Right cardiac atrium (tissue), 5 donors: ENCODE measurements at places on chromosomes 6 and 20. TPM values are rescaled to one million over a fixed set of nuclear protein-coding genes. Genes with fewer than 3 reads are reported as not detected.

GRCh38 chr20:41782730-41783406 is 164.7 kb upstream of the CHD6 start:
- no peak for DNase-seq

Gene APCDD1L
- 2.1 TPM for total RNA-seq

DNA sequence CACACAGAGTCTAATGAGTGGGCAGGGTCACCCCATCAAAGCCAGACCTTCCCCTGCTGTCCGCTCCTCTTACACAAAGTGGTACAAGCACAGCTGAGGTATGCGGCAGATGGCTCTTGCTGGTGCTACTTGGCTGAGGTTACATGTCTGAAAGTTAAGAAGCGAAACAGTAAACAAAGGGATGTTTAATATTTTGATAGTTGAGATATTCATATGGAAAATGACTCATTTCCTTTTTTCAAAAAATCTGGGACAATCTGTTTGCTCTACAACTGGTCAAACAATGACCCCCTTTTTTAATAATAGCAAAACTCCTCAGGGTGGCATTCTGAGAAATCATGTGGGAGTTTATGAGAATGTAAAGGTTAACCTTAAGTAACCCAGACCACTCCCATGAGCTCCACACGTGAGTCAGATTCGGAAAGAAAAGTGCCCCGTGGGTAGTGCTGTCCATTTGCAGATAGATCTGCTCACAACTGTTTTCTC is 245.3 kb downstream of the TBXT start:
- DNase-seq, result no peak

- DNase-seq, result no peak
Observed at GRCh38 chr6:149544646-149545257, 1.1 kb downstream of the PPIL4 start.

GRCh38 chr20:13017235-13017634 is 8.5 kb downstream of the SPTLC3 start:
- no peak for DNase-seq

Gene COX4I2
- total RNA-seq, result 3.1 TPM

Gene MYLK2
- total RNA-seq, result 0.68 TPM

GRCh38 chr20:25303292-25304024 is 55.6 kb downstream of the PYGB start:
- DNase-seq, result peak; percentile 28

- DNase-seq, result no peak
Observed at GRCh38 chr20:46085179-46085851, 4.4 kb downstream of the NCOA5 start.

Gene MCUR1
- 21.6 TPM for total RNA-seq

Gene C6orf118
- total RNA-seq, result not detected

Gene NKAPL
- total RNA-seq, result 6.2 TPM

DNA sequence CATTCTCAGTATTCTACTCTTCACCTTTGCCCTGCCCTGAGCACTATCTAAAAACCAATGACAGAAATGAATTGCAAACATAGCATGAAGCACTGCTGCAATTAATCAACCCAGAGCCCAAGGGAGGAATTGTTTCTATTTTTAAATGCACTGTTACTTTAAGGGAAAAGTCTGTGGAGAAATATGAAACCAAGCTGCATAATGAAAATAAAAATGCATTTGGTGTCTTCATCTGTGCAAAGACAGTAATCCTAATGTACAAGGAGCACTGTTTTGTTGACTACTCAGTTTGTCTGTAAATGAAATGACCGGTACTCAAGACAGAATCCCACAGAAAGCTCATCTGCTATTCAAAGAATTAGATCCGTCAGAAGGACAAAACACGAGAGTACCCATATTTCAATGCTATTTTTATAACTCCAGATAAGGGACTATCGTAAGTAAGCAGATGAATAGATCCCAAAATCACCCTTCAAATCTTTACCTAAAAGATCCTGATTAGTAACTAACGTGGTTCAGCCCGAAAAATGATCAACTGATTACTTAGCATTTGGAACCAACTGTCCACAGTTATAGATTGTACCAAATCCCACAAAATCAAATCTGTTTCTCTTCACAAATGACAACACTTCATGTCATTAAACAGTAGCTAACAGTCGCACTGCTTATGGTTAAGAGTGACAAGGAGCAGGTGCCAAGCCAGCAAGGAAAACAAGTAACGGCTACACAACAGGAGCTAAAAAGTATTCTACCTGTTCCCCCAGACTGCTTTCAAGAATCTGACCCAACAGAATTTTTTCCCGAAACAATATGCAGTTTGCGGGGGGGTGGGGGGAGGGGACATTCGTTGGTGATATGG is 2.4 kb downstream of the KIF13A start:
- DNase-seq, result no peak

Gene CTSA
- total RNA-seq, result 109 TPM

DNA sequence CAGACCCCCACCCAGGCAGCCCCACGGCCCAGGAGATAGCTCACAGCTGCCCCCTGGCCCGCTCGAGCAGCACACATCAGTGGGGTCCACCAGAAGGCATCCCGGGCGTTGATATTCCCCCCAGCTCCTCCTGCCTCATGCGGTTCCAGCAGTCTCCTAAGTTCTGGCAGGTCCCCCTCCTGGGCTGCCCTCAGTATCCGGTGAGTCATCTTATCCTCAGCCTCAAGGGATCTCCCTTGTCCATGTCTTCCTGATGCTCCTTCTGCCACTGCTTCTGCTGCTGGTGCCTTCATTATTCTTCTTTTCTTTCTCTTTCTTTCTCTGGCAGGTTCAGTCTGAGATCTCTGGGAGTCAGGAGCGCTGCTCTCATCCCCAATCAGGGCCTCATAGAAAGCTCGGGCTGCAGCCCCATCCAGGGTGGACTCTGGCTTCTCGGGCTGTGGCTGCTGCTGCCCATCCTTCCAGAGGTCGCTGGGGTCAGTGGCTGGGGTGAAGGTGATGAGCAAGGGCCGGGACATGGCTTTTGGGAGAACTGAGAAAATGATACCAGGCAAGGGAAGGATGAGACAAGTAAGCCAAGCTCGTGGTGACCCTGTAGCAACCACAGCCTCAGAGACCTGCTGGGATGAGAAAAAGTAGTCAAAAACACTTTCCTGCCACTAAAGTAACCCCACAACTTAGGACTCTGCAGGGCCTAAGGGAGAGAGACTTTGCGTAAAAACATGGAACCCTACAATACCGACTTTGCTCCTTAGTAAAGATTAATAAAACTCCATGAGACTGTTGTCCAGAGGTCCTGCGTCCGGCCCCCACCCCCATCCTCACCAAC is 622 bp downstream of the GPANK1 start:
- peak; percentile 70 for DNase-seq

- no peak for DNase-seq
Observed at GRCh38 chr6:140486450-140487361, 1112.3 kb upstream of the CITED2 start.

Gene OR12D3
- total RNA-seq, result not detected

DNA sequence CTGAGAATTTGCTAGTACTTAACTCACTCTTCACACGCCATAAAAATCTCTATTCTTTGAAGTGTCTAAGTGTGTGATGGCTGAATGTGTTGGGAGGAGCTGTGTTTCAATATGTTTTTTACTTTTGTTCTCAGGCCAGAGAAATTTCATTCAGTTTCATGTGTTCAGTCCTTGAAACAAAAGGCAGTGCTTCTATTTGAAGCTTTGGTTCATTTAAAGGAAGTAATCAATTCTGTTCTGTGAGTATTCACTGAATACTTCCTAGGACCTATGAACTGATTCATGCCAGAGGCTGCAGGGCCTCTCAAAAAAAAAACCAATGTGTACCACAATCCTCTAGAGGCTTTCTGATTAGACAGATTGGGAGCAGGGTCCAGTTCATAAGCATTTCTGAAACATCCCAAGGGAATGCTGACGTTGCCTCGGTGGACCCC is 12.4 kb upstream of the F13A1 start:
- DNase-seq, result no peak

DNA sequence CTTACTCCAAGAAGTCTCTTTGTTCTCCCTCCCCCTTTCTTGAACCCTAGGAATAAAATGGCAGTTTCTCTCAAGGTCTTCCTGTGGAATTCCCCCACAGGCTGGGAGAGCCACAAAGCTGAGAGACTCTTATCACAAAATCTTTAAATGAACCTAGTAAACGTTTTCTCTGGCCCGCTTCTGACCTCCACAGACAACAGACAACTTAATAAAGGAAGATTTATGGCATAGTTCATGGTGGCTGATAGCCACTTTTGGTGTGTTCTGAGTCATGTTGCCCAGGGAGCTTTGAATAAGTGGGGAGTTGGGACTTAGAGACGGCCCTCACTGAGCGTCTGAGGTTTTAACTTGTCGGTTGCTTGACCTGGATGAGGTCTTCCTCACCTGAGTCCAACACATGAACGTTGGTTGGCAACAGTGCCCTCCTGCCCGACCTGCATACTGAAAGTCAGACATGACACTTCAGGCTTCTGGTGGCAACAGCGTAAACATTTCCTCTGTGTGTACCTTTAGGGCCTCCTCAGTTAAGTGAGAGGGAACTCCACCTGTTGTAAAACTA is 124.1 kb downstream of the FOXO3 start:
- no peak for DNase-seq

DNA sequence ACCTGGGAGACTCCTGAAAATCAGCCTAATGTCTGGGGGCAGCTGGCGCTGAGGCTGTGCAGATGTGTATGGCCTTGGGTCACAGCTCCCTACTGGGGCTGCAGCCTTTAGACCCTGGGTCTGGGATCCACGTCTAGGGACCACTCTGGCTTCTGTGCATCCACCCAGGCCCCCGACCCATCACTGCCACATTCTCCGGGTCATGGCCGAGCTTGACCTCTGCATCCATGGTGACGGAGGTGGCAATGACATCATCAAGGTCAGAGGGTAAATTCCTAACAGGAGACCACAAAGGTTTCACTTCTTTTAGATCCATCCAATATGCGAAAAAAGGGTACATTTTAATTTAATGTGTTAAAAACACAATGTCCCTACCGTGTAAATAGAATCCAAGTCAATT is 14.5 kb upstream of the PCMTD2 start:
- DNase-seq, result no peak

- no peak for DNase-seq
Observed at GRCh38 chr6:125100074-125100652, 53.4 kb upstream of the TPD52L1 start.

Gene TBX18
- total RNA-seq, result 8.7 TPM

Gene EPPIN
- total RNA-seq, result not detected

- DNase-seq, result no peak
Observed at GRCh38 chr6:125931733-125932450, 24.7 kb upstream of the HINT3 start.

Gene TCP11
- not detected for total RNA-seq

Gene FUT9
- total RNA-seq, result not detected

Gene ISM1
- 0.23 TPM for total RNA-seq

Gene PRL
- not detected for total RNA-seq

Gene HLA-A
- total RNA-seq, result 449 TPM

Gene ECT2L
- total RNA-seq, result 1.1 TPM

DNA sequence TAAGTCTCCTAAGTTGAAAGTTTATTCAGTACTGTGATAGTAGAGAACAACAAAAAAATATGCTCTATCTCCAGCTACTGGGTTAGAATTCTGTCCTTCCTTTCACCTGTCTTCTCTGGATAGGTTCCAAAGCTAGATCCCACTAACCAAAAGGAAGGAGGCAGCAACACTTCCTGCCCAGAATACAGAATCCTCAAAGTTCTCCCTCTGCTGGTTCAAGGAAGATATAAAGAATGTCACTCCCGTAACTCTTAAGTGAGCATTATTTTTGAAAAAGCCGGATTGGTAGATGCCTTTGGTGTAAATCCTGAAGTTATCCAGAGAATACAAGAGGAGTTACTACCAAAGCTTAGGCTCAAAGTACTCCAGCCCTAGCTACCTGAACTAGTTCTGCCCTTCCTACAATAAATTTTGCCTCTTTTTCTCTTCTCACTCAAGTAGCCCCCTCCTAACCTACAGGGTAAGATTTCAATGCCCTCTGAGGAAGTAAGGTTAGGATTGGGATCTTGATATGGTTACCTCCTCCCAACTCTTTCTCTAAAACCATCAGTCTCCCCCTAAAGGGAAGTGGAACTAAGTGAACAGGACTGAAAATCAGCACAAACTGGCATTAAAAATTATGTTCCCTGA is 26.0 kb upstream of the CRIP3 start:
- DNase-seq, result no peak

DNA sequence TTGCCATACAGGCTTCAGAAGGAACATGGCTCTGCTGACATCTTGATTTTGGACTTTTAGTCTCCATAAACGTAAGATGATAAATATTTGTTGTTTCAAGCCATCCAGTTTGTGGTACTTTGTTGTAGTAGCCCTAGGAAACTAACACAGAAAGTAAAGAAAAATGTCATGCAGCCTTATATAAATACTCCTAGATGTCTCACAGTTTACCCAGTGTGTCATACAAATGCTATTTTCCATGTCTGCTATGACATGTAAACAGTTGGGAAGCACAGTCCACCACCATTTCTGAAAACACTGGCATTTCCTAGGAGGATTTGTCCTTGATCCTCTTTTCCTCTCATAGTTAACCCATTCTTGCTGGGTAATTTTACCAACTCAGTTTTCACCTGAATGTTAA is 30.6 kb upstream of the ME1 start:
- no peak for DNase-seq

GRCh38 chr6:118186672-118187567 is 279.9 kb downstream of the SLC35F1 start:
- no peak for DNase-seq

Gene MYLK4
- total RNA-seq, result 2.3 TPM

Gene HLA-DMB
- total RNA-seq, result 8.5 TPM

Gene SLC17A9
- total RNA-seq, result 4.8 TPM

- DNase-seq, result no peak
Observed at GRCh38 chr20:48600470-48600945, 227.3 kb downstream of the PREX1 start.

GRCh38 chr20:41274152-41274551 is 43.4 kb downstream of the ZHX3 start:
- DNase-seq, result no peak

- DNase-seq, result no peak
Observed at GRCh38 chr6:39812496-39812852, 20.3 kb downstream of the DAAM2 start.

Gene ENPP1
- 2.7 TPM for total RNA-seq

GRCh38 chr6:128617285-128617684 is 96.9 kb upstream of the PTPRK start:
- no peak for DNase-seq

DNA sequence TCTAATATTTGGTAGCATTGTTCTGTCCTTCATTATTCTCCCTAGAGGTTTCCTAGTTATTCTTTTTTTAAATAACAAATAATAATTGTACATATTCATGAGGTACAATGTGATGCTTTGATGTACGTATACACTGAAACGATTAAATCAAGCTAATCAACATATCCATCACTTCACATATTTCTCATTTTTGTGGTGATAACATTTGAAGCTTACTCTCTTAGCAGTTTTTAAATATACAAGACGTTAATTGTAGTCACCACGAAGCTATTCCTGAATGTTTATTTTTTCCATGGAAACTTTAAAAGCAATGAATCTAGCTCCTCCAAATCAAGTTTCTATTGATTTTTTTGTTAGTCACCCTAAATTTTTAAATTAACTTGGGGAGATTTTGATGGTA is 116.5 kb upstream of the PRND start:
- no peak for DNase-seq

Gene EEF1A2
- total RNA-seq, result 701 TPM

DNA sequence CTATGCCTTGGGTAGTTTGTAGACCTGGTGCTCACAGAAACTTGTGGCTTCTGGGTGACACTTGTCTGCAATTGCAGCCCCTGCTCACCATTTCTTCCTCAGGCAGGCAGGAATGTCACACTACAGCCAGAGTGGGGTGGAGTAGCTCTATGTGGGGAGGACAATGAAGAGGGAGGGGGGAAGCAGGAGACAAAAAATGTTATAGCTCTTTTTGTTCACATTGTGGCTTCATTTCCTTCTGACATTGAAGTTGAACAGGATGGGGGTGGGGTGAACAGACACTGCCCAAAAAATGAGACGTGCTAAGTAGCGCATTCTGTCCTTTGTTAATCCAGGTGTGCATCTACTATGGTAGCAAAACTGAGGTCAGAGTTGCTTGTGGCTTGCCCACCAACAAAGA is at the start of gene THEMIS:
TSS of gene THEMIS (minus strand) at position 124 of the 400 bp plus-strand sequence. CDS start 126 bp downstream, outside the sequence.
- no peak for DNase-seq
